DND-41 (cell line): ENCODE measurements at places on chromosomes 11 and 22.

- no peak for DNase-seq
These were observed 74.2 kb downstream of the KCNQ1 start for GRCh38 chr11:2518983-2519340.

DNA sequence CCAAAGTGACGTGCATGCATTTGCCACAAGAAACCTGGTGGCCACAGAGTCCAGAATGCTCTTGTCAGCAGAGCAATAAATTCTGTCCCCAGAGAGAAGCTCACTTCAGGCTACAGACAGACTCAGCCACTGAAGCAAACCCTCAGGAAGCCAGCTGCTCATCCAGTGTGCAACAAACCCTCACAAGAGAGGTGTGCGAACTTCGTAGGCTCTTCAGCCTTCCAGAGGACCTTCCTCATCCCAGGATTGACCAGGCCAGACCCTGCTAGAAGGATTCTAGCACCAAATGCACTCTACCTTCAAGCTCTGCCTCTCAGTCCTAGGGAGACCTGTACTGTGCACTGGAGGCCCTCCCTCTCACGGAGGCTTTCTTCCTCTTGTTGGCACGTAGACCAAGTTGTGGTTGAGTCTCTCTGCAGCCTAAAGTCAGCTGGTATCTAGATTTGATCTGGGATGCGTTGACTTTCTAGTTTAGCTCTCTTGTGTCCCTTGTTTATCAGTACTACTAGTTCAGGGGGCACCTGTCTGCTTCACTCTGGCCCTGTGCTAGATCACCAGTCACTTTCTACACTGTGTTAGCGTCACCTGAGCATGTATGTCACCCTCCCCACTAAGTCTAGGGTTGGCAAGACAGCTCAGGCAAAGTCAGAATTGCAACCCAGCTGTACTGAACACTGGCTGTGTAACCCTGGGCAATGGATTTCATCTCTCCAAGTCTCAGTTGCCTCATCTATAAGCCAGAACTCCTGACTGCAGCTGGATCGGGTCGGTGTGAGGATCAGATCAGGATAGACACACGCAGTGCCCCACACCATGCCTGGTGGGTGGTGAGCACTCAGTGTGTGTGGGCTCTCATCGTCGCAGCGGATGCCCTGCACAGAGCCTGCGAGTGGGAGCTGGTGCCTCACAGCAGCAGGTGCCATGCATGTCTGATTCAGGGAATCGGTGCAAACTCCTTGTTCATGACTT lies 22.1 kb upstream of the TMPRSS13 start:
- DNase-seq = peak; percentile 77

DNA sequence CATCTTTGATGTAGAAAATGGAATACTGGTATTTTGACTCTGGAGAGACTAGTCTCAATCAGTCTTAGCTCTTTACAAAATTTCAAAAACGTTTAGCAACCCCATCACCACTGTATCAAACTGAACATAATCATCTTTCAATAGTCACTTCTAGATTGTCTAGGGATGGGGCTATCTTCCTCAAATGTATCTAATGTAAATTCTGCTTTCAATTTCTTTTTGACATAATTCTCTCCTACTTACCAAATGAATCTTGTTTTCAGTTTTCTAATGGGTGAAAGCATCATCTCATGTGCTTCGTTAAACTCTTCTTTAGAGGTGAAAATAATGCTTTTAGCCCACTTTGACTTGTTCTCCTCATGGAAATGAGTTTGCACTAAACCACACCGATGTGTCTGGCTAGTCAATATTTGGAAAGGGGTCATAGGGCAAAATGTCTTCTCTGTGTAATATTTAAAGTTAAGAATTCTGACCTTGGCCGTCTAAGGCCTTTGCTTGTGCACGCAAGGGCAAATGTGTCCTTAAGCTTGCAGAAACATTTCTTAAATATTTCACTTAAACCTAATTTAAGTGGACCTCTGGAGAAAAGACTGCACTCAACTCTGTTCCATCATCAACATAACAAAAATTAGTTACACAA lies 5.2 kb downstream of the SIK3 start:
- no peak for DNase-seq

DNA sequence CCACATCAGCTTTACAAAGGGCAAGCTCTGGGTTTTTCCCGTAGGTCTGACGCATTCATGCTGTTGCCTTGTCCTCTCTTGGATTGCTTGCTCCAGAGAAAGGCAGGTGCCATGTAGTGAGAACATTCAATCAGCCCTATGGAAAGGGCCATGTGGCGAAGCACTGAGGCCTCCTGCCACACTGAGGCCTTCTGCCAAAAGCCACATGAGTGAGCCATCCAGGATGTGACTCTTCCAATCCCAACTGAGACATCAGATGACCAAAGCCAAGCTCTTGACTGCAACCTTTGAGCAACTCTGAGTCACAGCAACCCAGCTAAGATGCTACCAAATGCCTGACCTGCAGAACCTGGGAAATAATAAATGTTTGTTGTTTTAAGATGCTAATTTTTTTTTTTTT lies 9.0 kb upstream of the PANX3 start:
- no peak for DNase-seq

GRCh38 chr11:72774499-72774898 lies 19.3 kb downstream of the STARD10 start:
- DNase-seq = no peak

DNA sequence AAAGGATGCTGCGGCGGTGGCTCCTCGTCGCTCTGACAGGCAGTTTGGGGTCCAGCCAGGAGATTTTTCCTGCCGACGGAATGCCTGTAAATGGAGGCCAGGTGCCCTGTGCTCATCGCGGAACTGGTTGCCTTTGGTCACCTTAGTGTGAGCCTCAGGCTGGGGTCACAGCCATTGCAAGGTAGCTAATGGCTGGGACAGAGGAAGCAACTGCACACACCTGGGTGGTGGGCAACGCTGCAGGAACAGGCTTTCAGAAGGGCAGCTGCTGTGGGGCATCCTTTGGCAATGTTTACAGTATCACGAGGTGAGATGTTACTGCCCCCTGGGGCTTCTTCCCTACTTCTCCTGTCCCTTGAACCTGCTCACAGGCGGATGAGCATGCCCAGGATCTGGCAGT lies 205.5 kb downstream of the GRIK4 start:
- DNase-seq = no peak

- DNase-seq = peak; percentile 26
These were observed 6.1 kb downstream of the MPEG1 start for GRCh38 chr11:59206635-59207034.

DNA sequence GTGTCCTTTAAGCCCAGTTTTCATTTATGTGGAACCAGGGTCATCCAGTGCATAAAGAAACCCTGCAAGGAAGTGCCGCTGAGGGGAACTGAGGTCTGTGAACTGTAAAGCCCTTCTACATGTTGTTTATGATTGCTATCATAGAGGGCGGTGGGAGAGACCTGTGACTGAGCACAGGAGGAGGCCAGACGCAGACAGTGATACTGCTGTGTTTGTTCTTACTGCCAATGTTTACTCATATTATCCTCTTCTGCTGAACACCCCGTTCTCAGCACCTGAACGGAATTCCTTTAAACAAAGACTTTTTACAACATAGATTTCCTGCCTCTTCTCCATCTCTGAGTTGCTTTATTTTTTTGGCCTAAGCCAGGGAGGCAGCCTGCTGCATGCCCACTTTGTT lies 967 bp upstream of the GALNT18 start:
- DNase-seq = no peak

- DNase-seq = no peak
These were observed 5.1 kb upstream of the SMARCB1 start for GRCh38 chr22:23781511-23782183.

DNA sequence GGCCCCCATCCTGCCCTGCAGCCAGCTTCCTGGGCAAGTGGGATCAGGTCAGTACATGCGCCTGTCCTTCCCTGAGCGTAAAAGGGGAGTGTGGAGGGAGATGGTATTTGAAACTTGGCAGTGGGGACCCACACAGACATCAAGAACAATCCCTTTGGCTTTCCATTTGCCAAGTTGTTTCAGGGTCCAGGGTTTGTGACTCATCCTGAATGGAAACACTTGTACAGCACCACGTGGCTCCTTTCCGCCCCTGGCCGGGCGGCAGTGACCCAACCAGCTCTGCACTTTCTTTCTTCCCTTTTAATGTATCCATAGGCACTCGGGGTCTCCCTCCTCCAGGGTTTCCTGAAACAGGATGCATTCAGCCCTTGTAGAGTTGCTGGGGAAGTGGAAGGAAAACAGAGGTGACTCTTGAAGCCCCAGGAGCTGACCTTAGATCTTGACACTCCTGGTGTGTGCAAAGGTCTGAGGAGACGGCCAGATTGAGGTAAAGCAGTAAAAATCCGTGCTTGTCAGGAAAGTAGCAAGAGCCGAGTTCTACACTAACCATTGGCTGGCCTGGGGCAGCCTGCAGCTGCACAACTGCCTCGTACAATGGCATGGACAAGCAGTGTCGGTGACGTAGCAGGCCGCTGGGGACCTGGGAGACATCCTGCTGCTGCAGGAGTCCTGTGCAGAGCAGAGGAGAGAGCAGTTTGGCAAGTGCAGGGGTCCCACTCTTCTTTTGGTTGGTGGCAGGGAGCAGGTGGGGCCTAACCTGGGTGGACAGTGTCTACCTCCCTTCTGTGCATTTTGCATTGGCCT lies 189.8 kb downstream of the SNX19 start:
- DNase-seq = no peak

GRCh38 chr22:41000941-41001721 lies 50.0 kb downstream of the RBX1 start:
- no peak for DNase-seq

DNA sequence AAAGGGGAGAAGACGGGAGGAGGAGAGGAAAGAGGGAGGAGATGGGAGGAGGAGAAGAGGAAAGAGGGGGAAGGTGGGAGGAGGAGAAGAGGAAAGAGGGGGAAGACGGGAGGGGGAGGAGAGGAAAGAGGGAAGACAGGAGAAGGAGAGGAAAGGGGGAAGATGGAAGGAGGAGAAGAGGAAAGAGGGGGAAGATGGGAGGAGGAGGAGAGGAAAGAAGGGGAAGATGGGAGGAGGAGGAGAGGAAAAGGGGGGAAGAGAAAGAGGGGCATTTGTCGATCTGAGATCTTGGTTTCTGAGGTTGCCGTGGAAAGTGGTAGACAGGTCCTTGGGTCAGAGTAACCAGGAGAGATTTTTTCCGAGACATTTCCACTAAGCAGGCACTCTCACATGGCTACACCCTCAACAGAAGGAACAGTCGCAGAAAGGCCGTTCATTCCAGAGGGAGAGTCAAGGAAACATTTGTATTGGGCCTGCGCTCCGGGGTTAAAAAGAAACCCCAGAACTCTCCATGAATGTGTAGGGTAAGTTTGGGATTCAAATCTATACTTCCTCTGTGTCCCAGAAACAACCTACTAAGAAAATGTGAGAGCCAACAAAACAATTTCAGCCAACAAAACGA lies 39.8 kb upstream of the CARS1 start:
- no peak for DNase-seq

- DNase-seq = no peak
These were observed 176.1 kb upstream of the NCAM1 start for GRCh38 chr11:112785149-112785548.

DNA sequence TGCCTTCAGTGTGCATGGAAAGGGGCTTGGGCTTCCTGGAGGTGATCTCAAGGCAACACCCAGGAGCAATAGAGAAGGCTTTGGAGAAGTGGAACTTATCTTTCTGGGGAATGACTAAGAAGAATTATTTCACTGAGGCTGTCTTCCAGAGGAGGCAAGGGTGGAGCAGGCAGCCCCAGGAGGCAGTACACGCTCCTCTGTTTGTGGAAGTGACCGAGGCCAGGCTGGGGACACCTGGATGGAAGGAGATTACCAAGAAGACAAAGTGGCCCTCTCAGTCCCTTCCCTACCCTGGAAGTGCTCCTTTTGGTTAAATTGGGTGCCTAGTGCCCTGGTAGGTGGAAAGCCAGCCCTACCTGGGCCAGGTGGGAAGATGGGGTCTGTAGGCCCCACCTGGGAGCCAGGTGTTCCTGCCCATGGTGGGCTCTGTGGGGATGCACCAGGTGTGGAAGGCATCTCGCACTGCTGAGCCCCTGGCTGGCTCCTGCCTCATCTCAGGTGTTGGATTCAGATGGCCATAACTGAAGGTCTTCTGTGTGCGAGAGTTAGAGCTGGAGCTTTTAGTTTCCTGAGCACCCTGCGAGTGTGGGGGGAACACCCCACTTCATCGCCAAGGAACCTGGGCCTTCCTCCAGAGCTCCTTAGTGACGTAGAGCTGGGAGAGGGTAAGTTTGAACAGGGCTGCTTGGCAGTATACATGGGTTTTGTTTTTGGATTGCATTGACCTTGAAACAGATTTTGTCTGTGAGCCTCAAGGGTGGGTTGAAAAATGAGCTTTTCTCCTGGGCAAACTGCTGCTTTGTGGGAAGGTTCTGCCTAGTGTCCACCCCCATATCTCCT lies 46.1 kb downstream of the MICAL2 start:
- DNase-seq = no peak

- no peak for DNase-seq
These were observed 63.4 kb downstream of the KCNJ1 start for GRCh38 chr11:128803449-128804245.

DNA sequence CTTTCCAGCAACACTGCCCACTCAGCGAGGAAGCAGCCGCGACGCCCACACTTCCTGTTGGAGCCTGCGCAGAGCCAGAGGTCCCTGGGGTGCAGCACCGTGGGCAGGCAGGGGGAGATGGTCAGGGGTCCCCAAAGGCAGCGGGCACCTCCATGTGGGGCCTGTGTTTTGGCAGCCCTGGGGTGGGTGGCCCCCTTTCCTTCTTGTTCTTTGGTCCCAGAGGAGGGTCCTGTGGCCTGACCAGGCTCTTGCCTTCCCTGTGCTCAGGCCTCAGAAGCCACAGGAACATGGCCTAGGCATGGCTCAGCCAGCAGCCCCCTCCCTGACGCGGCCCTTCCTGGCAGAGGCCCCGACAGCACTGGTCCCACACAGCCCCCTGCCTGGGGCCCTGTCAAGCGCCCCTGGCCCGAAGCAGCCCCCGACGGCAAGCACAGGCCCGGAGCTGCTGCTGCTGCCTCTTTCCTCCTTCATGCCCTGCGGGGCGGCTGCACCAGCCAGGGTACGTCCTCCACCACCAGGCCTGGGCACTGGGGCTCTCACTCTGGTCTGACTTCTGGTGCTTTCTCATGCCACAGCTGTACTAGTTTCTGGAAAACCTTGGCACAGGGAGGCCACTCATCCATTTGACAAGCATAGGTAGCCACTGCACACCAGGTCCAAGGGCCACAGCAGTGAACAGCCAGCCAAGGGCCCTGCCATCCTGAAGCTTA lies 47.1 kb downstream of the PISD start:
- DNase-seq = no peak

DNA sequence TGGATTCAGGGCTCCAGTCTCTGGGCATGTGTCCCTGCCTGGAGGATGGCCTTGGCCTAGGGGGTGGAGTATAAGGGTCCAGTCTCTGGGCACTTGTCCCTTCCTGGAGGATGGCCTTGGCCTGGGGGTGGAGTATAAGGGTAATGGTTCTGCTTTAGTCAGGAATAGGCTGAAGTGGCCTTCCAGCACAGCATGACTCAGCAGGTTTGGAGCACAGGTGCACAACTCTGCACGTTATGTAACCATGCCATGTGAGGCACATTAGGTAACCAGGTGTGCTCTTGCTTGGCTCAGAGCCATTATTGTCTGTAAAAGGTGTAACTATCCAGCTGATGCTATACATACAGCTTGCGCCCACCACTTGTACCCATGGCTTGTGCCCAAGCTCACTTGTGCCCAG lies 48.4 kb upstream of the POLD3 start:
- peak; percentile 37 for DNase-seq

GRCh38 chr22:46881373-46882118 lies 119.1 kb downstream of the TBC1D22A start:
- no peak for DNase-seq

- no peak for DNase-seq
These were observed 25.5 kb downstream of the KREMEN1 start for GRCh38 chr22:29098296-29098695.
